ENCODE measurements at places on chromosomes 11 and 22. TPM values are rescaled to one million over a fixed set of nuclear protein-coding genes. Genes with fewer than 3 reads are reported as not detected.

Gene GAL3ST1
- total RNA-seq = 26.3 TPM

Gene CEND1
- total RNA-seq = not detected

Gene OTOG
- total RNA-seq = not detected

Gene ACRV1
- total RNA-seq = not detected

Gene NCAM1
- 84.7 TPM for total RNA-seq

Gene OR8D4
- total RNA-seq = not detected

Gene CNTN5
- not detected for total RNA-seq

Data from sciatic nerve (tissue), 2 donors.